ENCODE measurements at places on chromosomes 2 and 18. TPM values are rescaled to one million over a fixed set of nuclear protein-coding genes. Genes with fewer than 3 reads are reported as not detected.

The CRYBA2 gene
- total RNA-seq, result not detected

The MC5R gene
- not detected for total RNA-seq

The CCNYL1 gene
- total RNA-seq, result 11.9 TPM

The TBR1 gene
- not detected for total RNA-seq

DNA sequence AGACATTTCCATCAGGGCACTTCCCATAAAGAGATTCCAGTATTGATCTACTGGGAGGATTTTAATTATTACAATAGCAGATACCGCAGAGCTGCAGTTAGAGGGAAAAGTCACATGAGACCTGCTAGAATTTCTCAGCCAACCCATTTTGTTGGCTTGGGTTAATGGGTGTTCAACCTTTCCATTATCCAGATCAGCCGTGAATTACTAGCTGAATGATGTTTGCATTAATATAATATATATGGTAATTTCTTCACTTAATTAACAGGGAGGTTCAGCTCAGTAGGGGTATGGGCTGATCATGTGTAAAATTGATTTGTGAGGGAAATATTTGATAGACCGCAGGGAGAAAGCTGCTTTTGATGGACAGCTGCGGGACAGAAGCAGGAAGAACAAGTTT is 56.4 kb upstream of the OTX1 start:
- no peaks in the 10 kb centered on the region for H3K27me3 ChIP-seq
- H3K4me1 ChIP-seq, result no peaks in the 10 kb centered on the region
- no peak overlapping the region for H3K27ac ChIP-seq
- no peak overlapping the region for H3K4me3 ChIP-seq
- peaks cover 29% of the 10 kb centered on the region for H3K36me3 ChIP-seq

GRCh38 chr2:170739048-170739447 is 23.9 kb downstream of the SP5 start:
- H3K36me3 ChIP-seq, result no peaks in the 10 kb centered on the region
- DNase-seq, result no peak
- H3K27me3 ChIP-seq, result no peaks in the 10 kb centered on the region
- no peak overlapping the region for H3K27ac ChIP-seq
- no peak overlapping the region for H3K4me3 ChIP-seq

DNA sequence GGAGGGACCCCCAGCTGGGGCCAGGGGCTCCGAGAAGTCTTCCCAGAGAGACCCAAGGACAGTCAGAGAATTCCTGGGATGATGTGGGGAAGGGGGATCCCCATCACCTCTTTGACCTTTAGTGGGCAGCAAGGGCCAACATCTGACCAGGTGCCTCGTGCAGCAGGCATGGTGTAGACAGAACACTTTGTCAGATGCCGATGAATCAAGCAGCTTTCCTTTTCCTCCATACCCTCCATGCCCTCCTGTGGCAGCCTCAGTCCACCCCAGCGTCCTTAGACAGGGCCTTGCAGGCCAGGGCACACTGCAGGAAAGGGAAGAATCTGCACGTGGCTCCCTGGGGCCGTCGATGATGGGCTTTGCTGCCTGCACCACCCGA is 26.3 kb downstream of the GPR55 start:
- no peaks in the 10 kb centered on the region for H3K4me1 ChIP-seq
- H3K4me3 ChIP-seq, result no peak overlapping the region
- H3K36me3 ChIP-seq, result no peaks in the 10 kb centered on the region
- H3K27me3 ChIP-seq, result no peaks in the 10 kb centered on the region

GRCh38 chr2:191687867-191688266 is 9.9 kb downstream of the NABP1 start:
- DNase-seq, result no peak
- no peak overlapping the region for H3K27ac ChIP-seq
